Memory B cell (primary cell): ENCODE measurements at places on chromosomes 2 and 18.

DNA sequence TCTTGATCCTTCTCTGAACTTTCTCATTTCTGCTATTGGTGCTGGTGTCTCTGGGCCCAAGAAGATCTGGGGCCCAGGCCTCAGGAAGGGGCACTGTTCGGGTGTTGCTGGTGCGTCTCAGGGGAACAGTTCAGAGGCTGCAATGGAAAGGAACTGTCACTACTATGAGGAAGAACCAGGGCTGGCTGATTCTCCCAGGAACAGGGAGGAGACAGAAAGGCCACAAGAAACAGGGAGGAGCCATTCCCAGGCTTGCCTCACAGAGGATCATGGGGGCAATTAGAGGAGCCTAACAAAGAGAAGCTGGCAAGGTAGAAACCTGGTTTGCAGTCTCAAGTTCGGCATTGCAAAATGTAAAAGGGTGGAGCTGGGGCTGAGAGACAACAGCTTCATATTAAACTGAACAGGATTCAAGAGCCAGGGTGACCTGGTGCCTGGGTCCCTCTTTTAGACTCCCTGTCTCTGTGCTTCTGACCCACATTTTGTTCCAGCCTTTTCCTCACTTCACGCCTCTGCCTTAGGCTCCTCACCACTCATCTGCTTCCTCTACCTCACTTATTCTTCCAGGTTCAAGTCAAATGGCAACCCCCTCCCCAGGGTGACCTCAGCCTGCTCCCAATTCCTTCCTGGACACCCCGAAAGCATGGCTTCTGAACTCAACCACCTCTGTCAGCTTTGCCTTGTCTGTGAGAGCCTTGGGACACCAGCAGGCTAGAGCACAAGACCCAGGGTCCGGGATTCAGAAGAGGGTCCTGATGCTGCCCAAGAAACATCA is 58.4 kb downstream of the GYPC start:
- DNase-seq: no peak

DNA sequence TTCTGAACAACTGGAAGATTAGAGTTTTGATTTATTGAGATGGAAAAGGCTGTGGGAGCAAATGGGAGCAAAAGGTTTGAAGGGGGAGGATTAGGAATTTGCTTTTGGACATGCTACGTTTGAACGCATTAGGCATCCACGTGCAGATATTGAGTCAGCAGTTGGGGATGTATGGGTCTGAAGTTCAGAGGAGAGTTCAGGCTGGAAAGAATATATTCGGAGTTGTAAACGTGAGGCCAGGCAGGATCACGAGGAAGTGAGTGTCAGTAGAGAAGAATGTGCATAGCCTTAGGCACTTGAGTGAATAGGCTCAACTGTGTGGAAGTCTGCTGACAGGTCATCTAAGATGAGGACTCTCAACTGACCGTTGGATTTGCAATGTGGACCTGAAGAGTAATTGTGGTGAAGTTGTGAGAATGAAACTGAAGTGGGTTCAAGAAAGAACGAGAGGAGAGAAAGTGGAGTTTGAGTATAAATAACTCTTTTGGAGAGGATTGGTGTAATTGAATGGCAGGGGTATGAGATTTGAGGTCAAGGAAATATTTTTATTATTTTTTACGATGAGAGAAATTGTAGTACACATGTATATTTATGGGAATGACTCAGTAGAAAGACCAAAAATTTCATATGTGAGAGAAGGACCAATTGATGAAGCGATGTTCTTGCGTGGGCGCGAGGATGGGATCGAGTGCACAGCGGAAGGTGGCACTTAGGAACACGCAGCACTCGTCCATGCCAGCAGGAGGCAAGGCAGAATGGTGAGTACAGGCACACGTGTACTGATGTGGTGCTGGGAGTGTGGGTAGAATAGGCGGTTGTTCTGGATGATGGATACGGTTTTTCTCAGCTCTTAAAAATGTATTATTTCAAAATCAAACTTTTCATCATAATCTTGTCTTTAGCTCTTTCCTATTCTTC is 40.5 kb upstream of the POLE4 start:
- DNase-seq: no peak

GRCh38 chr2:76599732-76600368 is 889.1 kb upstream of the GCFC2 start:
- no peak for DNase-seq

DNA sequence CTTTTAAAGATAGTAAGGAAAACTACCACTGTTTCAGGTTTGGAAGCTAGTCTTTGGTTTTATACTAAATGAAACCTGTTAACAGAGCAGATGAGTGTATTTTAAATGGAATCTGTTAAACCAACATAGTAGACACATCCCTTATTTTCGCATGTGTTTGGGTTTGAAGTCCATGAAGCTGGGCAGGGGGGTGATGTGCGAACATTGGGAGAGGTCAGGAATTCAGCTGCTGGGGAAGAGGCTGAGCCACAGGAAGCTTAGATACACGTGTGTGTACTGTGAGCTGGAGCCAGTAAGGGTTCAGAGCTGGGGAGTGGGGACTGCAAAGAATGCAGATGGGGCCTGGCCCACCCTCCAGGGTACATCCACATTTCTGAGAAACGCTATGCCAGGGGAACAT is 176.9 kb downstream of the VAPA start:
- no peak for DNase-seq

DNA sequence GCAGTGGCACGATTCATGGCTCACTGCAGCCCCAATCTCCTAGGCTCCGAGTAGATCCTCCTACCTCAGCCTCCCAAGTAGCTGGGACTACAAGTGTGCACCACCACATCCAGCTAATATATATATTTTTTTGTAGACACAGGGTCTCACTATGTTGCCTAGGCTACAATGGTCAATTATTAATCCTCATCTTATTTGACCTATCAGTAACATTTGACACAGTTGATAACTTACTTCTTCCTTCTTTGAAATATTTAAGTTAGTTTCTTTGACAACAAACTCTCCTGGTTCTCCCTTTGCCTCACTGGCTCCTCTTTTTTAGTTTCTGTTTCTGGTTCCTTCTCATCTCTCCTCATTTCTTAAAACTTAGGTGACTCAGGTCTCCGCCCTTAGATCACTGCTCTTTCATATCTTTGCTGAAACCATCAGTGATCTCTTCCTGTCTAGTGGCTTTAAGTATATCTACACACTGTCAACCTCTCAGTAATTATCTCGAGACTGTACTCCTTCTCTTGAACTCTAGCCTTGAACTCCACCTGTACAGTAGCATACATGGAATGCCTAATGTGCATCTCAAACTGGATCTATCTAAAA is 11.5 kb downstream of the PGAP1 start:
- no peak for DNase-seq

- no peak for DNase-seq
Measured at GRCh38 chr2:118265873-118266455, 177.7 kb downstream of the INSIG2 start.

DNA sequence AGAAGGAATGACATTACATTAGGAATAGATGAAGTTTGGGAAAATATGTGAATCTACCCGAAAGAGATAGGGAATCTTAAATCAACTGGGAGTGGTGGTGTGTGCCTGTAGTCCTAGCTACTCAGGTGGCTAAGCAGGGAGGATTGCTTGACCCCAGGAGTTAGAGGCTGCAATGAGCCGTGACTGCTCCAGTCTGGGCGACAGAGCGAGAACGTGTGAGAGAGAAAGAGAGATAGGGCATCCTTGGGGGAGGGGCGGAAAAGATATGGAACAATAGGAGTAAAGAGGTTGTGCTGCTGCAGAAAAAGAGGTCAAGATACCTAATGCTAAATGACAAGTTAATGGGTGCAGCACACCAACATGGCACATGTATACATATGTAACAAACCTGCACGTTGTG is 47.1 kb upstream of the ADAM23 start:
- no peak for DNase-seq
